ENCODE measurements at places on chromosomes 6 and 20.

DNA sequence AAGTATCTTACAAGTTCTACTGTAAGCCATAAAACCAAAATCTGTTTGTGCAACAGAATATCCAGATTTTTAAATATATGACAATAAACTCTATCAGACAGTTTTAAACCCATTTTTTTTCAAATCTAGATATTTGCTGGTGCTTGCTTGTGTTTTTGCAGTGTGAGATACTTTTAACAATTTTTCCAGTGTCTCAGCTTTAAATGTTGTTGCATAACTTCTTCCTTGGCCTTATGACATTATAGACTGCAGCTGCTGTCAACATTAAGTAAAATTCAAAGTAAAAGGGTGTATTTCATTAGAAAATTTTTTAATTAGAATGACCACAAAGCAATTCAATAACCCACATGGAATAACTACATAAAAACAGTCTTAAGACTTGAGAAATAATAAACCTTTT lies 139.5 kb downstream of the PTPRK start:
- DNase-seq, result no peak

DNA sequence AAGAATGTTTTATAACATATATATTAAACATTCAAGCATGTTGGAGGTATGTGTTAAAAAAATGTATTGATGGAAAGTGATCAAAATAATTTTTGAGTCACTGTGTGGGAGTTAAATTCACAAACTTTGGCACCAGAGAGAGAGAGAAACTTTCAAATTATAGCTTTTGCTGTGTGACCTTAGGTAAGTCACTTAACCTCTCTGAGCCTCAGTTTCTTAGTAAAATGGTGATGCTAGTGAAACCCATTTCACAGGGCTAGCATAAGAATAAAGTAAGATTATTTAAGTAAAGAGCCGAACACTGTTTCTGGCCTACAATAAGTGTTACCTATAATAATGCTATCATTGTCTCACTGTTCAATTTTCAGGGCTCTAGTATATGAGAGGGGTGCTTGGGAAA lies 4.1 kb upstream of the PROCR start:
- no peak for DNase-seq

- no peak for DNase-seq
These were observed 128.0 kb upstream of the MCHR2 start for GRCh38 chr6:100121854-100122609.

DNA sequence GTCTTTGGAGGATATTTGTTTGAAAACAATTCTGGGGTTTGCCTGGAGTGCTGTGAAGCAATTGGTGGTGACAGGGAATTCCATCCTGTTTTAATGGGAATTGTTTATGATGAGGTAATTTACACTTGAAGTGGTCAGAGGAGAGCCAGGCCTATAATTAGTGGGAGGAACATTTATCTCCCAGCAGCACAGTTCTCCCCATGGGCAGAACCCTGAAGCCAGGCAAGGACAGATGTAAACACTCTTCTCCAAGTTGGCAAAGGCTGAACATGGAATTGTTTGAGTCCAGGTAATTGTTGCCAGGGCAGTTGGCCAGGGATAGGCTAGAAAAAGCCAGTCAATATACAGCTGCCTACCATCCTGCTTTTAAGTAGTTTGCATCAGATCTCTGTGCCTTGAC lies 789.7 kb downstream of the FRK start:
- DNase-seq, result no peak

- no peak for DNase-seq
These were observed 71.1 kb downstream of the STMND1 start for GRCh38 chr6:17172836-17173470.

GRCh38 chr6:101543796-101544195 lies 150.3 kb downstream of the GRIK2 start:
- DNase-seq, result no peak

DNA sequence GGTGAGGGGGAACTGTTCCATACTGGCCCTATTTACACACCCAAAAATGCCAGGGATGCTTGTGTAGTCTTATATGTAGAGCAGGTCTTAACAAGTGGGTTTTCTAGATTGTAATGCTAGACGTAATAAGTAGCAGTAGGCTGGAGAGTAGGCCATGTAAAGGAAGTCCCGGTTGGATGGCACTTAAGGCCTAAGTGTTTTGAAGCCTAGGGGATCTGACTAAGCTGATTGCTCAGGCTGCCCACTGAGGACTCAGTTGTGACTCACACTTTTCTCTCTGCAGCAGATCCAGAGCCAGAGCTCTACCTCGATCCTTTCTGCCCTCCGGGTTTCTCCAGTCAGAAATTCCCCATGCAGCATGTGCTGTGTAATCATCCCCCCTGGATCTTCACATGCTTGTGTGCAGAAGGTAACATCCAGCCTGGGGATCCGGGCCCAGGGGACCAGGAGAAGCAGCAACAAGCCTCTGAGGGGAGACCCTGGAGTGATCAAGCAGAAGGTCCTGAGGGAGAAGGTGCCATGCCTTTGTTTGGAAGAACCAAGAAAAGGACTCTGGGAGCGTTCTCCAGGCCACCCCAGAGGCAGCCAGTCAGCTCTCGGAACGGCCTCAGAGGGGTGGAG lies 26.6 kb downstream of the ZNF133 start:
- no peak for DNase-seq

DNA sequence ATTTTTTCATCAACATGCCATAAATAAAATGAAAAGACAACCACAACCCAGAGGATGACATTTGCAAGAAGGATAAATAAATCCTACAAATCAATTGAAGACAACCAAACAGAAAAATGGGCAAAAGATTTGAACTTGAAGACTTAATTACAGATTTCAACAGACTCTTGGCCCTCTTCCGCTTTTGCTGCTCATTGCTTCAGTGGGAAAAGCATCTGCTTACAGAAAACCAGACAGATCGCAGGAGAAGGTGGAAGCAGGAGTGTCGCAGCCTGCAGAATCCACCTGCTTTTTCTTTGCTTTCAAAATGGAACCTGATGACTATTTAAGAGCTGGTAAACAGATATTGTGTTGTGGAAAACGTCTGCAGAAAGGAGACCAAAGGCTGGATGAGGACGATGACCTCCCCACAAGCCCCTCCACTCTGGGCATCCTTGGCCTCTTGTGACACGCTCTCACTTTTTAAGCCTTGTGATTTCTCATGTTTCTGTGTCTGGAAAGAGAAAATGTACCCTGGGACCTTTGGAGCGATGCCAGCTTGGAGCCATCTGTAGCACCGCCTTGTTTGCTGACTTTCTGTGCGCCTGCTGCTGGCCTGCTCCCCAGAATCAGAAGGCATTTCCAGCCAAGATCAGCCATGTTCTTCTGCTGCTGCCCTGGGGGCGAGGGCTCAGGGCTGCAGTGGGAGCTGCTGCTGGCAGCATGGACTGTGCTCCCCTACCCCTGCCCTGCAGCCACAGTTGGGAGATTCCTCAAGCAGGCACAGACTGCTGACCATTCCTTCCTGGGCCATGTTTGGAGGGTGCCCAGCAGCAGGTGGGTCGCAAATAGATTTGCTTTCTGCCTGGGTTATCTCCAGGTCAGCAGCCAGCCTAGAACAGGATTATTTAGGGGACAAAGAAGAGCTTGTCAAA lies 3.6 kb upstream of the CSTL1 start:
- no peak for DNase-seq

DNA sequence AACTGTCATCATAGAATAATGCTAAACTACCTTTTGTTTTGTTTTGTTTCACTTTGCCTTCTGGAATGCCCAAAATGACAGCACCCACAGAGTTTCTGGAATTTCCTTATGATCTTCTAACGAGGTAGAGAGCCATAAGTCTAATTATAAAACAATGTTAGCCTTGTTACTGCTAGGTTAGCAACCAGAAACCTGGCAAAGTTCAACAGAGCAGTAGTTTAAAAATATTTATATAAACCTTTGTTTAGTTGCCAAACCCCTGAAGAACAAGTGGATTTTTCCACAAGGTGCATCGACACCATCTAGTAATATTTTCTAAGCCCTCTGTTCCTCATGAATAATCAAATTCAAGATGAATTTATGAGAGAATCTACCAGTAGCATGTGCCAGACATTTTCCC lies 27.6 kb upstream of the IPCEF1 start:
- DNase-seq, result no peak

DNA sequence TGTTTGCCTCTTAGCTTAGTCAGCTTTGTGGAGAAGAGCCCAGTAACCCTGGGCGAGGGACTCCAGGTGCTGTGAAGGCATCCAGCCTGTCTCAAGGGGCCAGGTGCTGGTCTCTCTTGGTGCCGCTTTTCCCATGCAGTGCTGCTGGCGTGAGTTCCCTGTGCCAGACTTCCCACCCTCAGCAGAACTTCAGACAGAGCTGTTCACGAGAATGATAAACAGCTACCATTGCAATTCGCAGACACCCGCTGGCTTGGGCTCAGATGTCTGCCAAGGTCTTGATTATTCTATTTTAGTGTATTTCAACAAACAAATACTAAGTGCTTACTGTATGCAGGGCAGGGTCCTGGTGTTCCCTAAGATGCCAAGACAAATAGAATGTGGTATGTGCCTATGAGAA lies 57.7 kb downstream of the RNF217 start:
- no peak for DNase-seq

- DNase-seq, result no peak
These were observed 17.0 kb upstream of the PXDC1 start for GRCh38 chr6:3768502-3768901.

GRCh38 chr6:38064431-38064830 lies 244.9 kb downstream of the ZFAND3 start:
- no peak for DNase-seq

DNA sequence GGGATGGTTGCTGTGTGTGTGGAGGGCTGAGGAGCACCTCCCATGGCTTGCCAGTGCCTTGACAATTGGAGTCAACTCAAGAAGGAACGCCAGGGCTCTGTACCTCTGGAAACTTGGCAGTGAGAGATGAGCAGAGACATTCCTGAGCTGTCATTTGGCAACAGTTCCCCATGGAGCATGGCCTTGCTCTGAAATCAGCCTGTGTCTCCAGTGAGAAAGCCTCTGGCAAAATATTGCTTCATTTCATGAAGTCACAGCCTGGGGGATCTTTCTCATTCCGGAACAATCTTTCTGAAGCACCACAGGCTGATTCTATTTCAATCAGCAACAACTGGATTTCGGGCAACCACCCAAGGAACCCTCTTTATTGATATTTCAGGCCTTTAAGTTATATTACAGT lies 52.2 kb upstream of the FNDC1 start:
- DNase-seq, result no peak

DNA sequence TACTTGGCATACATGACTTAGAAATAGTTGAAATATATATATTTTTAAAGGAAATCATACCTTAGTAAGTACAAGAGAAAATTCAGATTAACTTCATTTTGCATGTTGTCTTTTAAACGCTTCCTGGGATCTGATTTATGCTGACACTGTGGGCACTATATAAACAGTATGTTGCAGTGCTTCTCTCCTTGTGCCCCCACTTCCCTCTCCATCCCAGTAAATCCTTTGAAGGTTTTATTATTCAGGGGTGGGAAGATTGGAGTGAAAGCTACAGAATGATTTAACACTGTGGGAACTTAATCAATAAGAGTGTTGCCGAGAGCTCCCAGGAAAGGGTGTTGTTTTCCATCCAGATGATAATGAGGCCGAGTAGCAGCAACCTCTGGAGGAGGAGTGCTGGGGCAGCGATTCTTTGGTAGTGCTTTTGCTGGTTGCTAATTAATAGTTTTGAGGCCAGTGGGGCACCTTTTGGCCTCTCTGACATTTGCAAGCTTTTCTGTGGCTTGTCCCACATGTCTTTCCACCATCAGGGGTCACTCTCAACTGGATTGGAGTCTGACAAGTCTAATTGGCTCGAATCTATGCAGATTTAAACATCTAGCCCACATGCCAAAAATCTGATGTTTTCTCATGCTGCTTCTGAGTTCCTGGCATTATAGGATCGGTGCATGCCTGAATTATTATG lies 183.0 kb upstream of the MMS22L start:
- no peak for DNase-seq

GRCh38 chr6:19536838-19537237 lies 300.3 kb upstream of the ID4 start:
- no peak for DNase-seq

GRCh38 chr6:69026715-69027114 lies 391.6 kb downstream of the ADGRB3 start:
- DNase-seq, result no peak

- no peak for DNase-seq
These were observed 501.0 kb upstream of the MARCKS start for GRCh38 chr6:113356139-113356538.

GRCh38 chr6:16979677-16980370 lies 122.0 kb upstream of the STMND1 start:
- DNase-seq, result no peak

DNA sequence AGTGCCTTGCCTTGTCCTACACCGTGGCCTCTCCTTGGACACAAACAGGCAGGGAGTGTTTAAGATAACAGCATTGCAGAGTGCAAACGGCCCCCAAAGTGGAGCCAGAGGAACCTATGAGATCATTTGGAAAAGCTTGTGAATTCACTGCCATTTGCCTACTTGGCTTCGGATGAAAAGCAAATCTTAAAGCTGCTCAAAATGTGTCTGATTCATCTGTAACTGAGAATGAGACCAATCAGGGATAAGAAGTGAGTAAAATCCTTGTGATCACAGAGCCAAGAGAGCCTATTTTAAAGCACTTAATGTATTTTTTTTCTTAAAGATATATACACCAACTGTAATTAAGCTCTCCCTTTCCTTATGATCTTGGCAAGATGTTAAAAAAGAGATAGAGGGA lies 65.7 kb upstream of the BACH2 start:
- DNase-seq, result no peak

DNA sequence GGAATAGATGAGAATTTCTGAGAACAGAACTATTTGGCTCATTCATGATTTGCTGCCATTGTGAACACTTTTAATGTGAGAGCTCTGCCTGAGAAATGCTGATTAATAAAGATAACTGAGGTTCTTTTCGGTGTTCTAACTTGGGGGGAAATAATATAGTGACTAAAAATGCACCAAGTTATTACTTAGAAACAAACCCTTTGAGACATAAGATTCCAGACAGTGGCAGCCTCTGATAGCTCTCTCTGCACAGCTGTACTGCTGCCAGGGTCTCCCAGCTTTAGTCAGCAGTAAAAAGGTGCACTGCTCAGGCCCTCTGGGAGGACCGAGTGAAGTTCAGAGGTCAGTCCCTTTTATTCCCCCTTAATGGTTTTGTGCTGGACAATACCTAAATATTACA lies 2.5 kb upstream of the PRDM1 start:
- DNase-seq, result no peak

DNA sequence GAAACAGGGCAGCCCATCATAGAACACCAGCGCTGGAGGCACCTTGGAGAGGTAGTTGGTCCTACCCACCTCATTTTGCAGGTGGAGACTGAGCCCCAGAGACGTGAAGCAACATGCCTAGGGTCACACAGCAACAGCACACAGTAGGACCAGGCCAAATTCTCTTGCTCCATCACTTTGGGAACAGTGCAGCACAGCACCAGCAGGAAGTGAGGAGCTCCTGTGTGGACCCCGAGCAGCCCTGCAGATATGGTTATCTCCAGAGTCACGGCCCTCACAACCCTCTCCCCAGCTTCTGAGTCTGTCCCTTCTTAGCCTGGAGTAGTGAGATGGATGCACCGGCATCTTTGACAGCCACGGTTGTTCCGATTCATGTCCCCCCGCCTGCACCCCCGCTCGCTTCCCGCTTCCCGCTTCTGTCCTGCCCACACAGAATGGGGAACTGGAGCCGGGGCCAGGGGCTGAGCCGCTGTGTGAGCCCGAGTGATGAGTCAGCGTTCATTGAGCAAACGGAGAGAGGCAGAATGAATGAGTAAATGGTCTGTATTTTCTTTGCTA lies 72.6 kb upstream of the DUSP22 start:
- no peak for DNase-seq

- DNase-seq, result no peak
These were observed 27.4 kb downstream of the UBE3D start for GRCh38 chr6:83038246-83038645.
